GM23338 (cell line): ENCODE measurements at places on chromosomes 1 and 21. TPM values are rescaled to one million over a fixed set of nuclear protein-coding genes. Genes with fewer than 3 reads are reported as not detected.

KLF17 gene
- not detected in 2 replicates for total RNA-seq

ZNF695 gene
- 20.6 and 26.5 TPM in 2 replicates for total RNA-seq

GRCh38 chr1:13725714-13726175 is 25.8 kb downstream of the PRDM2 start:
- H3K27ac ChIP-seq, result no peak overlapping the region
- peaks cover 68% of the 10 kb centered on the region for H3K27me3 ChIP-seq
- H3K4me1 ChIP-seq, result 0 out of 2 replicates have a peak, but pooled peaks cover 3% of the 10 kb centered on the region
- no peaks in the 10 kb centered on the region for H3K36me3 ChIP-seq
- H3K4me3 ChIP-seq, result no peak overlapping the region

GRCh38 chr1:69290291-69290690 is 277.4 kb upstream of the LRRC7 start:
- H3K27ac ChIP-seq, result no peak overlapping the region
- H3K27me3 ChIP-seq, result no peaks in the 10 kb centered on the region
- H3K4me3 ChIP-seq, result no peak overlapping the region
- no peak for DNase-seq
- H3K4me1 ChIP-seq, result no peaks in the 10 kb centered on the region

- DNase-seq, result no peak
- no peak overlapping the region for H3K4me3 ChIP-seq
- H3K4me1 ChIP-seq, result no peaks in the 10 kb centered on the region
- no peak overlapping the region for H3K27ac ChIP-seq
- no peaks in the 10 kb centered on the region for H3K36me3 ChIP-seq
- no peaks in the 10 kb centered on the region for H3K27me3 ChIP-seq
Observed at GRCh38 chr21:42581993-42582786, 68.5 kb downstream of the SLC37A1 start.

DNA sequence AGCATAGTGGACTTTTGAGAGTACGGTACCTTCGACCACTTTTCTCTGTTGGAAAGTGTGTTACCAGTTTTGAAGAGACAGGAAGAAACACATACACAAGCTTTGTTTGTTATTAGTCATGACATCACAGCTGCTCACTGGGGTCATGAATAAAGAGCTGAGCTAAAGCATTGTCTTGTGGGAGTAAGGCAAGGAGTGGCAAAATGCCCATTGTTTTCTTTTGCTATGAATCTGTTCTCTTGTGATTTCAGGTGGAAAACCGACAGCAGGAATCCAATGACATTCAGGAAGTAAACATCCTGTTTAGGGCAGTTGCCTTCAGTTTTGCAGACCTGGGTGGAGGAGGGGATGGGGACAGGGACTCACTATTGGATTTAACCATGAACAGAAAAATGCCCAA is 66.2 kb downstream of the RGL1 start:
- H3K36me3 ChIP-seq, result no peaks in the 10 kb centered on the region
- H3K4me1 ChIP-seq, result peaks cover 34% of the 10 kb centered on the region
- no peak overlapping the region for H3K4me3 ChIP-seq
- no peak for DNase-seq
